NCI-H1417 (cell line): ENCODE measurements at places on chromosomes 7 and 10.

GRCh38 chr10:6778992-6779701, 199.1 kb upstream of the PRKCQ start:
- DNase-seq: no peak

DNA sequence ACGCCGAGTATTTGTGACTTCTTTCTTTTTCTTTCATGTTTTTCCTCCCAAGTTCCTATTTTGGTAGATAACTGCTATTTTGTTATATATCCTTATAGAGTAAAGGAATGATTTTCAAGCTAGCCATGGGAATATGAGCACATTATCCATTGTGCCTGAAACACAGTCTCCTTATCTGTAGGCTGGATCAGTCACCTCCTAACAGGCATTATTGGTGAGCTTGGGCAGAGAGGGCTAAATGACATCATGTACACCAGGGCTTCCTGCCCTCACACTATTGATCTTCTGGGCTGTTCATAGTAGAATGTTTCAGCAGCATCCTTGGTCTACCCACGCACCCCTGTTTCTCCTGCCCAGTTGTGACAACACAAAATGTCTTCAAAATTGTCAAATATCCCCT, 88.1 kb upstream of the CTBP2 start:
- DNase-seq: no peak

GRCh38 chr10:8060010-8060703, 5.7 kb downstream of the GATA3 start:
- DNase-seq: no peak

GRCh38 chr10:45424668-45425404, 50.8 kb downstream of the ALOX5 start:
- no peak for DNase-seq
